ENCODE measurements at places on chromosomes 2 and 18.

- no peak for DNase-seq
Observed at GRCh38 chr18:33432857-33433256, 7.7 kb downstream of the CCDC178 start.

DNA sequence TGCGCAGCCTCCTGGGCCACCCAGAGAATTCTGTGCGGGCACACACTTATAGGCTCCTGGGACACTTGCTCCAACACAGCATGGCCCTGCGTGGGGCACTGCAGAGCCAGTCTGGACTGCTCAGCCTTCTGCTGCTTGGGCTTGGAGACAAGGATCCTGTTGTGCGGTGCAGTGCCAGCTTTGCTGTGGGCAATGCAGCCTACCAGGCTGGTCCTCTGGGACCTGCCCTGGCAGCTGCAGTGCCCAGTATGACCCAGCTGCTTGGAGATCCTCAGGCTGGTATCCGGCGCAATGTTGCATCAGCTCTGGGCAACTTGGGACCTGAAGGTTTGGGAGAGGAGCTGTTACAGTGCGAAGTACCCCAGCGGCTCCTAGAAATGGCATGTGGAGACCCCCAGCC is 11.8 kb upstream of the TTLL4 start:
- no peak for DNase-seq

- no peak for DNase-seq
Observed at GRCh38 chr2:15363734-15364133, 197.4 kb downstream of the NBAS start.

DNA sequence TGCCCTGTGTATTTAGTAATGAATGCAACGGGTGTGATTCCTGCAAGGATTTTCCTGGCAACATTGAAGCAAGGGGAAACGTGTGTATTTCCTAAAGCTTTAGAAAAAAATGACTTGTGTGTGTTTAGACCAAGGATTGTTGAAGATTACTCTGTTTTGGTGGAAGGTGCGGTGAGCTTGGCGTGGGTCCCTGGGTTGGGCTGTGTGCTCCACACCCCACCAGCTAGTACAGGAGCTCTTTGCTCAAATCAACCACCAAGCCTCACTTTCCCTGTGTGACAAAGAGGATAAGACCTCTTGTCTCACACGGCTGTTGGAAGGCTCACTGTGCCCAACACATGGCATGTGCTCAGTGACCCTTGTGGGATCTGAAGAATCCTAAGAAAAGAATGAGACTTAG is 21.4 kb upstream of the GREB1 start:
- DNase-seq: no peak

DNA sequence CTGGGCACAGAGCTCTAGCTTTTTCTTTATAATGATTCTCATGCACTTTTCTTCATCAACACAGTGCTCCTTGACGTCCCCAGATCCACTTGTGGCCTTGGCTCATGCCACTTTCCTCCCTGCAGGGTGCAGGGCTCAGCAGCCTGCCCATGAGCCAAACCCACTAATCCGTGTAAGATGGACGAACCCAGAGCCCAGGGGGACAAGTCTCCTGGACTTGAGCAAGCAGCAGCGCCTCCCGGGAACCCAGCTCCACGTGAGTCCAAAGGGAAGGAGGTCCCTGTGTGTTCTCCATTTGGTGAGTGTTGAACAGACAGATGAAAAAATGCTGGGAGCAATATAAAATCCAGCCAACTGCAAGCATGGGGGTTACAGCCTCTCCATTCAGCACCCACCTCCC is 470.6 kb upstream of the HS6ST1 start:
- DNase-seq: no peak

Data from AG04449 (cell line).